ENCODE measurements at places on chromosomes 3 and 15.

DNA sequence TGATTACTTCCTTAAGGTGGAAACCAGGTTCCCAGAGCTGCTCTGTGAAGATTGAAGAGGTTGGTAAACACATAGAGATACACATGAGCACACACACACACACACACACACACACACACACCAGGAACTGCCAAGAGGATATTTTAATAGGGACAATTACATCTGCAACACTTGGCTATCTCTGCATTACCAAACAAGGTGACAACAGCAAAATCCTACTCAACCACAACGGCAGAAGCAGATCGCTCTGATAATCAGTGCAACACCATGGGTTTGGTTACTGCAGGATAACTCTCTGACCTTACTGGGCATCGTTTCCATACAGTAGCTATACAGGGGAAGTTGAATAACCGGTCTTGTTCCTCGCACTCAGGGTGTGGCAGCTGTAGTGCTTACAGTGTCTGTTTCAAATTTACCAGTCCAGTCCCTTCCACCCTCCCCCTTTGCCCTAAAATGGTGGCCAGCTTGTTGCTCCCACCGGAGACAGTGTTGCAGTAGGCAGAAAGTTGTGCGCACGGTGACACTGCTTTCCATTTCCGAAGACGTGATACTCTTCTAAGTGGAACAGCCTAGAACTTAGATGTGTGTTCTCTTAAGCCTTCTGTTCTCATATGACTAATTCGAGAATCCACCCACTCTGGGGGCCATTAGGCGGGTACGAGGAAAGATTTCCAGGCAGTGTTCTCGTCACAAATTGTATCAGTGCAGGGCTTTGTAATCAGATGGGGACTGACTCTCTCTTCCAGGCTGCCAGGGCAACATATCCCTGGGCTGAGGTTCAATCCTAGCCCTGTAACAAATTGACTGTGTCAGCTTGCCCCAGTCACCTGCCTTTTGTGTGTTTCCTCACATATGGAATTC, 176.2 kb downstream of the P3H2 start:
- no peak for DNase-seq

- DNase-seq = no peak
Observed at GRCh38 chr15:61017109-61017508, 212.0 kb downstream of the RORA start.

DNA sequence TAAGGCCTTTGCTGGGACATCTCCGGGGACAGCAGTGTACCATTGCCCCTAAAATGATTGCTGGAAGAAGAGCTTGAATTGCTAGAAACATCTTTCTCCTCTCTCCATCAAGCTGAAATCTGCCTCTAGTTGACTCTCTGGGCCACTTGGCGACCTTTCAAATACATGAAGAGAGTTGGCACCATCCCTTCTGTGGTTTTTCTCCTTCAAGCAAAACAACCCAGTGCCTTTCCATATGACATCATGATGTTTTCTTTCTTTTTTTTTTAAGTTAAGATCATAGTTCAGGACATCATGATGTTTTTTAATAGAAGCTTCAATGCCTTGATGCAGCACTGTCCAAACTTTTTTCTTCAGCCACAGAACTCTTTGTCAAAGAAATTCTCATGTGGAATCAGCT, 144.0 kb upstream of the PTPRG start:
- no peak for DNase-seq

DNA sequence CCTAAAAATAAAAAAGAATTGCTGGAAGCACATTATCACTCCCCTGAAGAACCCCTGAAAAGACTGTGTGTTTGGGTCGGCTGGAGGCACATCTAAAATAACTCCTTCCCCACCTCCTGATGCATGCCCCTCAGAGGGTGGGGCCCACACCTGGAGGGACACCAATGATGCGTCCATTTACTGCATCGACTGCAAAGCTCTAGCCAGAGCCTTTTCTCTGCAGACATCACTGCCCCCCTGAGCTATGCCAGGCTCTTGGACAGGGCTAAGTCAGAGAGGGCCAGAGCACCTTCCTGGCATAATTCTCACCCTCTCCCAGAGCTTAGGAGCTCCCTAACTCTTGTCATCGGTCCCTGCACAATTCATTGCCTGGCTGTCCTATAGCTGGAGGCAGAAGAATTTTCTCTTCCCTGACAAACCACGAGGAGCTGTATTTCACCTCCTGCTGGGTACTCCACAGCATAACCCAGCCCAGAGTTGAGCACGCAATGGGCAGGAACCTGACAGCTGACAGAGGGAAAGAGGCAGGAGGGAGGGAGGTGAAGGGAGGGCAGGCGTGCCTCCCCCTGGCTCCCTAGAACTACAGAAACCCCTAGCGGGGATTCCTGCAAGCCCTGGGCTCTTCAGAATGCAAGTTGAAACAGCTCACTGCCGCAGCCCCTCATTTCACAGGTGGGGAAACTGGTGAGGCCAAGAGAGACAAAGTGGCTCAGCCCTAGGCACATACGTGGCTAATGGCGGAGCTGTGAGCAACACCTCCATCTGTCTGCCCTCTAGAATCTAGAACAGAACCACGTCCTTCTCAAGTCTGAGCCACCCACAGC, 46.6 kb downstream of the XXYLT1 start:
- DNase-seq = no peak

DNA sequence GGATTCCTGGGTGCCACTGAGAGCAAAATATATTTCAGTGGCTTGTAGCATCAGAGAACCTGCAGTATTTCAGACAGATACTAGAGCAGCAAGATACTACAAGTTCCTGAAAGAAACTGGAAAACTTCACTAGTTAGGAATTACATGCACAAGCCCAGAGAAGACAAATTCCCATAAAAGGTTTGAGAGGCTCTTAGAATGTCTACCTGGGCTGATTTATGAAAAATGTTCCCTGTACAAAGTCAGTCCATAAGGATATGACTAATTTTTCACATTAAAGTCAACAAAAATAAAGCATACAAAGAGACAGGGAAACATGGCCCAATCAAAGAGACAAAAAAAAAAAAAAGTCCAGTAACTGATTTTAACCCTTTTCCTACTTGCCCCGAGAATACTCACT, 302.6 kb downstream of the POLQ start:
- DNase-seq = no peak

GRCh38 chr15:95887666-95888390, 442.7 kb upstream of the NR2F2 start:
- no peak for DNase-seq

- peak; percentile 6 for DNase-seq
Observed at GRCh38 chr3:168847291-168847883, 751.7 kb upstream of the GOLIM4 start.

- DNase-seq = no peak
Observed at GRCh38 chr3:124780356-124780755, 50.1 kb downstream of the UMPS start.

- DNase-seq = no peak
Observed at GRCh38 chr3:17258823-17259436, 374.2 kb downstream of the PLCL2 start.
